H7 (cell line): ENCODE measurements at places on chromosomes 2 and 18.

DNA sequence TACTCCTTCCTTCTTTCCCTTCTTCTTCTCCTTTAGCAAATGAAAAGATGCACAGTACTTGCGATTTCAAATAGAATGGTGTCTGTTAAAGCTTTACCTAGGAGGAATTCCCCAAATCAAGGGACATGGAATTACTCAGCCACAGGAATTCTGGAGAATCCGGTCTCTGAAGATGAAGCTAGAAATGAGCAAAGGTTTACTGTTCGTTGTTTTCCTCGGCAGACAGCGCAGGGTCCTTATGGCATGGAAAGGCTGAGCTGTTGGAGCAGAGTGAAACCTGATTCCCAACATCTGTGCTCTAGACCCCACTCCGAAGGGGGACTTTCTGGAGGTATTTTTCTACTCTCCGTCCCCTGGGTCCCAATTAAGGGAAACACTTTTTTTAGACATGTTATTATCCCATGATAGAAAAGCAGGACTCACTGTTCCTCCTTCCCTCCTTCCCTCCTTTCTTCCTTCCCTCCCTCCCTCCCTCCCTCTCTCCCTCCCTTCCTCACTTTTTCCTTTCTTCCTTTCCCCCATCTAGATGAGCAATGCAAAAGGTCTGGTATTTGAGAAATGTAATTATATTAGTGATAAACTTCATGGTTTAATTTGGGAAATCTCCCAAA is 47.1 kb downstream of the CDCA7 start:
- no peak for DNase-seq

DNA sequence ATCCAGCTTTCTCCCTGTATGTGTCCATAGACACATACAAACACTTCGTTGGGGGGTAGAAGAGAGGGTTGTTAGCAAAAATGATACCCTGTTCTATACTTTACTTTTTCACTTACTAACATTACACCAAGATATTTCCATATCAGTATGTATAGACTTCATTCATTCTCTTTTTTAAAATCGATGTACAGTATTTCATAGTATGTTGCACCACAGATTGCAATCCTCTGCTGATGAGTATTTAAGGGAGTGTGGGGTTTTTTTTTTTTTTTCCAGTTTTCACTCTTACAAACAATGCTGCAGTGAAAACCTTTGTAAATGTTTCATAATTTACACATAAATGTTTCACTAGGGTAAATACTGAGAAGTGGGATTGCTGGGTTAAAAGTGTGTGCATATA is 402.3 kb downstream of the LRATD1 start:
- DNase-seq = no peak

DNA sequence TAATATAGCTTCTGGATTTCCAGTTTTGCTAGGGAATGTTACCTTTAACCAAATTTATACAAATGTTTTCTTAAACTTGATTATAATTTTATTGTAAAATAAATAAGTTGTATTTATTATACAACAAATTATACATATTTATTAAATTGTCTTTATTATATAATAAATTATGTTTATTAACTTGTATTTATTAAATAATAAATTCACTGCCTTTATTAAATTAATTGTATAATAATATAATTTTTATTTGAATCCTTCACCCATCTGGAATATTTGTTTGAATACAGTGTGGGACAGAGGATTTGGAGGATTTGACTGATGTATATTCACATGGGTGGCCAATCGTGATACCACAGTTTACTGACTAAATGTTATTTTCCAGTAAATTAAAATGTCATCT is 43.4 kb upstream of the CCDC178 start:
- no peak for DNase-seq

DNA sequence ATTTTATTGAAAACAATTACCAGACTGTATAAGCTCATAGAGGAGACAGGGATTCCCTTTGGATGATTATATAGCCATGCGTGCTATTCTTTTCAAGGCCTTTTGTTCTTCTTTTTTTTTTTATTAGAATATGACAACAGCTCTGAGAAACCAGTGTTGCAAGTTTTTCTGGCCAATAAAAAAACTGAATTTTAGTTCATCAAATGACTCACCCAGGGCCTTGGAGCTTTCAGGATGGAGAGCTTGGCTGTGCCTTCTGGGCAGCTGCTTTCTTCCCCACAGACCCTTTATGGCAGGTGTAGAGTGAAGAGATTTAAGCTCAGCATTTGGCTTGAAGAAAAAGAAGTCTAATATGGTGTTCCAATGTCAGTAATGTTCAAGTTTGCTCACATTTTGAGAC is 497.9 kb upstream of the FANCL start:
- DNase-seq = no peak

DNA sequence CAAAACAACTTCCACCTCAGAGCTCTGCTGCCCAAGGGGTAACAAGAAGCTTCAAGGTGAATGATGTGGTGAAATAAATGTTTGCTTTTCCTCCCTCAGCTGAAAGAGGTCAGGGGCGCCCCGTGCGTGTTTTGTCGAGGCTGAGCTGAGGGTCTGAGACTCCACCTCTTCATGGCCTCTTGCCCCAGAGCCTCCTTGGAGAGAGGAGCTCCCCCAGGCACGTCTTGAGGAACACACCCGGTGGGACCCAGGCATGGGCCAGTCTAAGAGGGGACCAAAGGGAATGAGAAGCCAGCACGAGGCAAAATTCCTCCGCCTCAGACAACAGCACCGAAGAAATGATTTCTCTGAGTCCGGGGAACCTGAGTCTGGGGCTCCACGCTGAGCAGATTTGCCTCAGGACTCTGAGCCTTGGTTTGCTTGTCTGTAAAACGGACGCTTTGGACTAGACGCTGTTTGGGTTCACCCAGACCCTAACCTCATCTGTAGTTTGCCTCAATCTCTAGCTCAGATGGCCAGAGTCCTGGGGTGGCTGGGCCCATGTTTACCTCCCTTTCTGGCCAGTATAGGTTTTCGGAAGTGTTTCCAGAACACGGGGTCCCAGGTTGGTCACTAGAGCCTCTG is 56.4 kb upstream of the ODC1 start:
- DNase-seq = peak; percentile 45
